ENCODE measurements at places on chromosomes 11 and 22.

DNA sequence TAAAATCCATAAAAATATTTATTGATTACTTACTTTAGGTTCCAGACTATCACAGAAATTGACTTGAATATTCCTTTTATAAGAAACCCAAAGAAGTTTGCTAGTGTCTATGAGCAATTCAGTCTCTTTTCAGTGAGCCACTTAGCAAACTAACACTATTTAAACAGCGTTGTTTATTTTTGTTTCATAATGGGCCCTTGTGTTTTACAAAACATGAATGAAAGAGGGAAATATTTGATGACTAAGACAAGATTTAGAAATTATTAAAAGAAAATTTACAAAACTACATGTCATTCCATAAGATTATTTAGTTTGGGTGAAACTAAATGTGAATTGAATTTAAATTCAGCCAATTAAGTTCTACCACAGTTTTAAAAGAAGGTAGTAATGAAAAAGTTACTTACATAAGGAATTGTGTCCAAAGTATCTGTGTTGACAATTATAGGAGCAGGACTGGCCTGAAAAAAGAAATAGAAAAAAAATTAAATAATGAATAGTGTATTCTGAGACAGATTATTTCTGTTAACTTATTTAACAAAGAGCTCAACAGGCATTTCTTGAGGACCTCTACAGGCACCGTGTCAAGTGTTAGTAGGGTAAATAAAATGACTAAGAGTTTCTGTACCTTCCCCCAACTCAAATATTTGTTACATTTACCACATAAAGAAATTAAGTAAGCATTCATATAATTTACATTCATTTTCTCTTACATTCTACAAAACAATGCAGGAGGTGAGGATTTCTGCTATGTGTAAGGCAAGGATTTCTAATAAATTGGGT is 964.9 kb upstream of the CCDC90B start:
- DNase-seq: peak; percentile 58

- DNase-seq: no peak
Measured at GRCh38 chr11:22554221-22554620, 71.4 kb downstream of the FANCF start.

DNA sequence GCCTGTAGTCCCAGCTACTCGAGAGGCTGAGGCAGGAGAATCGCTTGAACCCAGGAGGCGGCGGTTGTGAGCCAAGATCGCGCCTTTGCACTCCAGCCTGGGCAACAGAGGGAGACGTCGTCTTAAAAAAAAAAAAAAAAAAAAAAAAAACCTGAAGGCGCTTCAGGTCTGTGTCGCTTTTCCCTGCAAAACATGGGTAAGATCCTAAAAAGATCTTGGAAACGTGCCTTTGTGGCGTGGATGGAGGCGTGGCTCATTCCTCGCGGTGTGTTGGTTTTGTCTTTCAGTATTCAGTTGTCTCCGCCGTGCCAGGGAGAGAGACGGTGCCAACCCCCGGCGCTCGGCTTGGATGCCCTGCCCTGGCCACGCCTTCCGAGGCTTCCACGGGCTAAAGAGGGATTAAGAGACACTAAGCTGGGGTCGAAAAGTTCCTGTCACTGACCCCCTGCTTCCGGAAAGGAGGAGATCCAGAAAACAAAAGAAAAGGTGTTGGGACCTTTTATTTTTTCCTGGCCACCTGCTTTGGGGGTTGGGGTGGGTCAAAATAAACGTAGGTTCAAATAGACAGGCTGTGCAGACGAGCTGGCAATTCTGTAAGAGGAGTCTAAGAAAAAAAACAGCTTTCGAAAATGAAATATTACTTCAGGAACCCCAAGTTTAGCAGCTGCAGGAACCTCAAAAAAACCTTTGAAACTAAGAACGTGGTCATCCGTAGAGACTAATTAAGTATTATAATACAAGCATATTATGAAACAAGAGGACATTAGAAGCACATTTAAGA is 1.1 kb upstream of the SLC35F2 start:
- peak; percentile 73 for DNase-seq

- DNase-seq: no peak
Measured at GRCh38 chr11:117664897-117665296, 132.1 kb downstream of the DSCAML1 start.

DNA sequence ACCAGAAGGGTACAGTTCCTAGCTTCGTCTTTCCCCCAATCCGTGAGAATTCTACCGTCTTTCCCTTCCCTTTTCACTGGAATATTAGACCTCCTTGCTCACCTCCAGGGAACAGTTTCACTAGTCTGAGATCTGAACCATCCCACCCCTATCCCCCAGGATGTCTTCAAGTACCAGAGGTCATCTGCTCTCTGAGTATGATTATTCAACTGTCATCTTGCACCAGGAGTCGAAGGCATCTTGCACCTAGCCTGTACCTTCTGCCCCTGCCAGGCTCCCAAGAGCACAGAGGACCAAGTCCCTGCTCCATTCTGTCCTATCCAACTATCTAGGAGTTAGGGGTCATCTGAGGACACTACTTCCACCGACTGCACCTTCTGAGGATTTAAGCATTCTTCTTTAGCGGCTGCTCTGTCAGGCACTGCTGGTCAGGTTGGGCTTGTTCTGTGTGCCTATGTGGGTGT is 804 bp downstream of the ACER3 start:
- no peak for DNase-seq

All from NCI-H345 (cell line).